ENCODE measurements at places on chromosomes 7 and 10.

DNA sequence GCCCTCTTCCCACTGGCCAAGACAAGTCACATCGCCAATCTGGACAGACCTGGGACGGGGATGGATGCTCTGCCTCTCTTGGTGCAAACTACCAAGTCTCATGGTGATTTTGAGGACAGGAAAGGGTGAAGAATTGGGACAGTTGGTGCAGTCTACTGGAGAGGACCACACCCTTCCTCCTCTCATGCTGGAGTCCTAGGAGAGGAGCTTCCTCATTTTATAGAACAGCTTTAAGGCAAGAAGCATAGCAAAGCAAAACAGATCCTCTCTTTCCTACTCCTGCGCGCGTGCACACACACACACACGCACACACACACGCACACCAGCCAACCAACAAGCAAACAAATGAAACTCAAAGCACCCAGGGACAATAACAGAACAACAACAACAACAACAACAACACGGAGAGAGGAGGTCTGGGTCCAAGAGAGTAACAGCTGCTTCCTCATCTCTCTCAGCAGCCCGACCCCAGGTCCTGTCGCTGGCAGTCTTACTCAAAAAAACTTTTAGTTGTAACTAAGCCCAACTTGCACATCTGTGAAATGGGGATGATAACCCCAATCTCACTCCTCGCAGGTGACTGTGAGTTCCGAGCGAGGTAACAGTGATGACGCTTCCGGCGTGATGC, 83.4 kb downstream of the TMEM178B start:
- DNase-seq: no peak

DNA sequence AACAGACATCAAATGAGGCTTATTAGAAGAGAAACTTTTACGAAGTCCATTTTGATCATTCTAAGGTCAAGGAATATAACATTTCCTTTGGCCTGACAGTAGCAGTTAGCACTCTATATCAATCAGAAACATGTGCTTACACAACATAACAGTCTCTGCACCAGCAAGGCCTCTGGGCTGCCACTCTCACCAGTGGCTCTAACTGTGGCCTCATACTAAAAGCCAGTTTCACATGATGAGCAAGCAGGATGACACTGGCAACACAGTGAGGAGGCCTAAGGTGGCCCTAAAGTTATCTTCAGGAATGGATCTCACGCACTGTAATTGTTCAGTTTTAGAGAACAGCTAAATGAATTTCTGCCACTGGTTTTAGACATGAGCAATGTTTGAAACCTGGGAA, 126.8 kb downstream of the COBL start:
- DNase-seq: no peak

GRCh38 chr10:69663369-69663947, 33.4 kb downstream of the FAM241B start:
- no peak for DNase-seq

GRCh38 chr7:16930946-16931345, 49.2 kb upstream of the AGR3 start:
- DNase-seq: no peak

GRCh38 chr7:137371616-137372015, 28.1 kb upstream of the PTN start:
- DNase-seq: no peak

DNA sequence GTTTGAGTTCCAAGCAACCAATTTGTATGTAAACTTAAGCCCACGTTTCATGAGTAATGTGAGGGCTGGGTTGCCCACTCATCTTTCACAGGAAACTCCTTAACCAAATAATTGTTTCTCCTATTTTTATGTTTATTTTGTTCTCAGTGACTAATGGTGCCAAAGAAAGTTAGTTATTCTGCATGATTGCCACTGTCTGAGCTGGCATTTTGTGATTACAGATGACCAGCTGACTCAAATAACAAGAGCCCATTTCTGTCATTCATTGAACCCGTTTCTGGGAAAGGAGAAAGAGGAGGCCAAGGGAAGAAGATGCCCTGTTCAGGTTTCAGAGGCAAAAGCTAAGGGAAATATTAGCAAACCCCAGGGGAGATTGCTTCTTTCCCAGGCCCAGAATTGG, 186.9 kb upstream of the MYO3A start:
- DNase-seq: no peak

- DNase-seq: no peak
Observed at GRCh38 chr10:34223658-34224057, 591.4 kb downstream of the PARD3 start.

DNA sequence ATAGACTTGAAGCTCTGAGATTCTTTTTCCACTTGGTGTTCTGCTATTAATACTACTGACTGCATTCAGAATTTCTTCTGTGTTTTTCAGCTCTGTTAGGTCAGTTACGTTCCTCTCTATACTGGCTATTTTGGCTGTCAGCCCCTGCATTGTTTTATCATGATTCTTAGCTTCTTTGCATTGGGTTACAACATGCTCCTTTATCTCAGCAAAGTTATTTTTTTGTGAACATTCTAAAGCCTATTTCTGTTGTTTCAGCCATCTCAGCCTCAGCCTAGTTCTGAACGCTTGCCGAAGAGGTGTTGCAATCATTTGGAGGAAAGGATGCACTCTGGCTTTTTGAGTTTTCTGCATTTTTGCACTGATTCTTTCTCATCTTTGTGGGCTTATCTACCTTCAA, 201.5 kb upstream of the GNAI1 start:
- DNase-seq: no peak

DNA sequence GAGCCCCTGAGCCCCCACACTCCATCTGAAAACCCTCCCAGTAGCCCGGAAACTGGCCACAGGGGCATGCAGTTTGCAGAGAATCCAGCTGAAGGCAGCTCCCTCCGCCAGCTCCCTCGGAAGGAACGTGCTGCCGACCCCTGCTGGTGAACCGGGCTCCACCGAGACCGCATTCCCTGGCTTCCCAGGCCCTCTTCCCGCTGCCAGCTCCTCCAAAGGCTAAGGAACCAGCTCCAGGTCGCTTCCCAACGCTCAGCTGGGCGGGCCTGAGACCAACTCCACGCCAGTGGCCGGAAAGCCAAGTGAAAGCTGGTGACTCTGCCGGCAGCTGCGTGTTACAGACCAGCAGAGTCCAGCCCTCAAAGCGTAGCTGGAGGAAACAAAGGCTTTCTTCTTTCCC, 35.8 kb downstream of the GPER1 start:
- DNase-seq: peak; percentile 93

GRCh38 chr7:103866919-103867318, 122.5 kb downstream of the RELN start:
- no peak for DNase-seq

- DNase-seq: peak; percentile 82
Observed at GRCh38 chr10:43160046-43160920, 22.0 kb downstream of the CSGALNACT2 start.

DNA sequence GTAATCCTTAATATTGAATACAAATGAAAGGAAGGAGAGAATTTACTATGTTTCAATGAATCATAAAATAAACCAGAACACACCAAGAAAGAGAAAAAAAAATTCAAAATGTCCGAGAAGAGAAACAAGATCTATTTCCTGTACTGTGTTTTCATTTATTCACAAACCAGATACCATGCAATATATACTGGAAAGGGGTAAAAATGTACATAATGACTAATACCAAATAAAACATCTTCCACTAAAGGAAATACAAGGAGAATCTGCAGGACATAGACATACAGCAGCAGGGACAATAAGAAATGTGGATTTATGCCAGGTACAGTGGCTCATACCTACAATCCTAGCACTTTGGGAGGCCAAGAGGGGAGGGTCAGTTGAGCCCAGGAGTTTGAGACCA, 24.3 kb upstream of the TMEM26 start:
- no peak for DNase-seq

DNA sequence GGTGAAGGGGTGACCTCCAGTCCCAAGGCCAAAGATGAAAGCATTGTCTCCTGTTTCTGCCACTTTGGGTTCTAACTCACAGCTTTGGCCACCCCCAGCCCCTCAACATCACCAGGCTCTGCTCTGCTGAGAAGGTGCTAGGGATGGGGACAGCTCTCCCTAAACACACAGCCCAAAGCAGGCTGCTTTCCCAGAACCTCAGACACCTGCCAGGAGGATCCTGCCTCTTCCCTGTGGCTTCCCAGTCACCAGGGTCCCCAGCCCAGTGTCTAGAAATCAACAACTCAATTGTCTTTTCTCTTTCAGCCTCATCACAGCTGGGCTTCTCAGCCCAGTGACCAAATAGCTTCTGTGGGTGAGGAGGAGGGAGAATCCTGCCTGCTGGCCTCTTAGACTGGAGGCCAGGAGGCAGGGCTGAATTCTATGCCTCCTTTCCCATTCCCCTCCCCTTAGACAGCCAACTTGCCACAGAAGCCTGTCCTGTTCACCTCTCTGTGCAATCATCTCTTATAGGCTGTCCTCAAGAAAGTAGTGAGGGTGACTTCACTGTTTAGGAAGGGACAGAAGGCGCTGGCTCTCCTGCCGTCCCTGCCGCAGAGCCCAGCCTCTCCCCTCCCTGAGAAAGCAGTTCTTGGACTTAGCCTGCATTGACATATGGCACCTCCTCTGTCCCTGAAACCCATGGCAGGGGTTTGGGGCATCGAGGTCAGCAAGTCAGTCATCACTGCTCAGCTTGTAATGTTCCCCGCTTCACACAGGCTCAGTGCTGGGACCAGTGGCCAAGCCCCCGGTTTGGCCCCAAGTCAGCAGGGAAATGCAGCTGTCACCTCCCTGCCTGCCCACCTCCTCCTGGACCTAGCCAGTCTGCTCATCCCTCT, 3.7 kb downstream of the FGF8 start:
- DNase-seq: peak; percentile 7

- DNase-seq: no peak
Observed at GRCh38 chr7:98565103-98565502, 52.0 kb upstream of the NPTX2 start.

DNA sequence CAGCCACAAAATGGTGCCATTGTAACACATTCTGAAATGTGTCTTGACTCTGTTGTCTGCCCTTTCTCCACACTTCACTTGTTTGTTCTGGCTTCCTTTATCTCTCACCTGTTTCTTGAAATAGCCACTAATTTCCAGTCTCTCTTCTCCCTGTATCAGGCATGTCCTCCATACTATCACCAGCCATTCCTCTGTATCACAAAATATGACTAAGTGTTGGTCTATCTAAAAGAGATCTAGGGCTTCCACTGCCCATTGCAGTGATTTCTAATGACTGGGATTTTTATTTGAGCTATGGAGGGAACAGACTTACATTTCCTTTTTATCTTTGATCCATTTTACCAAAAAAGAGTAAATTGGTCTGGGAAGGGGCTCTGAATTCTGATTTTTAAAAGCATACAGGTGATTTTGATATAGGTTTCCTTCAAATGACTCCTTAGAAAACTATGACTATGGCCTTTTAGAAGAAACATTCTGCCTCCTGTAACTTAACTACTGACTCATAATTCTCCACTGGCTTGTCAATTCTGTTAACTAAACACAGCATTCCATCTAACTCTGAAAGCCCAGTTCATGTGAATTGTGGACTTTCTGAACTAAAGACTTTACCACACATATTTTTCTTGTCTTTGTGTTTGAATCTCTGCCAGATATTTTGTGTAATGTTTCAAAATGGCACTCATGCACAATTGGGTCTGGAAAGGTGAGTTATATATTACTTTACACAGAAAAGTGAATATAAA, 1121.4 kb downstream of the XPNPEP1 start:
- peak; percentile 11 for DNase-seq

DNA sequence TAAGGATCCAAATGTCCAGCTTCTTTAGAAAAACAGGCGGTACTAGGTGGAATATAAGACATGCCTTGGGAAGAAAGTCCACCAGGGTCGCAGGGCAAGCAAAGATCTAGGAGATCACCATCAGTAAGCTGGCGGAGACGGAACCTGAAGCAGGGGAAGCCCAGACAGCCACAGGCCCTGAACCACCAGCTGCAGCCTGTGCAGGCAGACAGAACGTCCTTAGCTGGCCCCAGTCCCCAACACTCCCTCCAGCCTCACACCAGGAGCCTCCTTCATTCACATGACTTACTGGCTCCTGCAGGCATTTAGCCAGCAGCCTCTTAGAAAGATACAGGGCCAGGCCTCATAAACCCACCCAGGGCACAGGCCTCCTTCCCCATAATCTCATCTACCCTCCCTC, 17.4 kb downstream of the RGS10 start:
- DNase-seq: no peak

GRCh38 chr7:3107889-3108570, 64.4 kb upstream of the CARD11 start:
- DNase-seq: no peak

DNA sequence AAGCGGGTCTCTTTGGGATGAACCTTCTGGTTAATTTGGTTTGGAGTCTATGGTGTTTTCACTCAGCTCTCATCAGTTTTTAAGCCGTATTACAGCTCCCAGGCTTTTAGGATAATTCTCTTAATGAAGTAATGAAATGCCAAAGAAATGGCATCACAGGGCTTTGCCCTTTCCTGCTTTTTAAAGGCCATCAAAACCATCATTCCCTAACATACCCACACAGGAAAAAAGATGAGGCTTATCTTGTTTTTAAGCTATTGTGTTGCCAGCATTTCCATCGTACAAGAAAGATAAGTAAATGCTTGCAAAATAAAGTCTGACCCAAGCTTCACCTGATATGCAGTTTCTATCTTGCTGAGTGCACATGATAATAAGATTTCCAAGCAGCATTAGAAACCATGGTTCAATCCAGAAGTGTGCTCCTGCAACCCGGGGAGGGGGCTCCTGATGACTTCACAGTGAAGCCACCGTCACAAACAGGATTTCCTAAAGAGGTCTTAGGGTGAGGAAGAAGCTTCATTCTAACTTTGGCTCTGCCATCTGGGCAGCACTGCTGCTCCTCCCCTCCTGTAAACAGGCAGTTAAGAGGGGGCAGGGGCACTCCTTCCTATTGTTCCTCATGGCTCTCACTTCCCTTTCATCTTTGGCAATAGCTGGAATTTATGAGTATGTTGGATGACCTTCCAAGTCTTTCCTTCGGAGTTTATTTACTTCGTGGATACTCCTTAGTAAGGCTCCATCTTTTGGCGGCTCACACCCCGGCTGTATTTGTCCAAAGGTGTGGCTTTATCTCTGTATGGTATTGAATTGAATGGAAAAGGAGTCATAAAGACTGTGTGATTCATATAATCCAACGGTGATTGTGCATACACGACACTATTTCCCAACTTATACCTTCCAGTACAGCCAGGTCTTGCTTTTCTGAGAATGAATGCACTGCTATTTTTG, 55.2 kb upstream of the FAM133B start:
- no peak for DNase-seq

DNA sequence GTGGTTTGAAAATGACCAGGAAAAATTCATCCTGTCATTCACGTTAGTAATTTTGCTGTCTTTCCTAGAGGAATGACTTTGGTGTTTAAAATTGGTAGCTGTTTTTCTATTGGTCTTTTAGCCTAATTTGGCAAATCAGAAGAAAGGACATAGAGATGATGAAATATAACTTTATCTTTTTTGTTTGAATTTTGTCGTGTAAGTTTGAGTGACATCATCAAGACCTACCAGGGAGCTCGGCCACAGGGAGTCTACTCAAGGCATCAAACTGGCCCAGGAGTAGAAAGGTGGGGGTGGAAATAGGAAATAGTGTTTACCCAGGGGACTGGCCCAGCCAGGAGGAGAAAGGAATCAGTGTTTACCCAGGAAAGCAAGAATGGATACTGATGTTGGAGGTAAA, 21.0 kb upstream of the TSPAN14 start:
- DNase-seq: no peak

GRCh38 chr10:78774999-78775711, 293.6 kb upstream of the ZMIZ1 start:
- peak; percentile 38 for DNase-seq

- DNase-seq: peak; percentile 36
Observed at GRCh38 chr7:130476297-130477150, 15.4 kb upstream of the MEST start.

- DNase-seq: no peak
Observed at GRCh38 chr10:121236621-121237020, 361.6 kb downstream of the FGFR2 start.
